ENCODE measurements at places on chromosomes 3 and 15.
A peak's percentile ranks its signal among the peaks of the same experiment; 100 is the strongest.

DNA sequence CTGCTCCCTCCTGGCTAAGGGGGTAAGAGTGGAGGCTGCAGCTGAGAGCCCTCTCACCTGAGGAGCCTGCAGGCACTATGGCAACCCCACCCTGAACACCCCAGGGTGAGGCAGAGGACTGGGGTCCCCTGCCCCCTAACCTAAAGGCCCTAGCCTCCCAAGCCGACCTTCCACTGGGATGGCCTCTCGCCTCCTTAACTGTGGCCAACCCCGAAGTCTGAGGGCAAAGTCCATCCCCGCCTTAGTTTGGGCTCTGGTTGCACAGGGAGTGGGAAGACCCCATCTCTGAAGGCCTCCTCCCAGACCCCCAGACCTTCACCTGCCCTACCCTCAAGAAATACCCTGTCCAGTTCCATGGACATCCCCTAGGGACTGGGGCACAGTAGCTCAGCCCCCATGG lies 100.6 kb upstream of the PRR23E start:
- no peak for DNase-seq

DNA sequence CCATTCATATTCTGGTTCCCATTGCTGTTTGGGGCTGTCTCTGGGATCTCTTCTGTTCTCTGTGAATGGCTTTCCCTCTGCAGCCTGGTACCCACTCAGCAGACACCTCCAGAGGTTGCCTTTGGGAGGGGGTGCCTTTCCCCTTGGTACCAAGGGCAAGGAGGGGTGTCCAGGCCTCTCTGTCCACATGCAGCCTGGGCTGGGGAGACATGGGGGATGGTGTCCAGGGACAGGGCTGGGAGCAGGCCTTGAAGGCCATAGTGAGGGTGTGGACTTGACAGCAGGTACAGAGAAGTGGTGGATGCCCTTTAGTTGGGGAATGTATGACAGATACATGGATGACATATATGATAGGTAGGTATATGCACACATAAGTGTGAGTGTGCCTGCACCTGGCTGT lies 83.7 kb downstream of the PLXNA1 start:
- DNase-seq, result no peak

GRCh38 chr15:70375586-70375985 lies 277.9 kb upstream of the TLE3 start:
- no peak for DNase-seq

DNA sequence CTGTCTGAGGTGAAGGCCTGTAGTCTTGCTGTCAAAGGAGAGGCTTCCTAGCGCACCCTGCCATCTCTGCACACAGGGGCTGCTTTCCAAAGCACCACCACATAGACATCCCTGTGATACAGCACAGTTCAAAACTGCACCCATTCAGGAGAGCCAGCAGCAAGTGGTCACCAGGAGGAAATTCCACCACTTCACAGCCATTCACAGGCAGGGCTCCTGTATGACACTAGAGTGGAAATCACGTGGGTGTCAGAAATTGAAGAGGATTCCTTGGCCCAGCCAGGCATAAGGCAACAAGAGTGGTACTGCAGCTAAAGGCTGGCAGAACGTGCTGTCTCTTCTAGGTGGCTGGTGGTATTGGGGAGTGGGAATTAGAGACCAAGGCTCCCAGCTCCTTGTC lies 102.8 kb downstream of the RFTN1 start:
- no peak for DNase-seq

DNA sequence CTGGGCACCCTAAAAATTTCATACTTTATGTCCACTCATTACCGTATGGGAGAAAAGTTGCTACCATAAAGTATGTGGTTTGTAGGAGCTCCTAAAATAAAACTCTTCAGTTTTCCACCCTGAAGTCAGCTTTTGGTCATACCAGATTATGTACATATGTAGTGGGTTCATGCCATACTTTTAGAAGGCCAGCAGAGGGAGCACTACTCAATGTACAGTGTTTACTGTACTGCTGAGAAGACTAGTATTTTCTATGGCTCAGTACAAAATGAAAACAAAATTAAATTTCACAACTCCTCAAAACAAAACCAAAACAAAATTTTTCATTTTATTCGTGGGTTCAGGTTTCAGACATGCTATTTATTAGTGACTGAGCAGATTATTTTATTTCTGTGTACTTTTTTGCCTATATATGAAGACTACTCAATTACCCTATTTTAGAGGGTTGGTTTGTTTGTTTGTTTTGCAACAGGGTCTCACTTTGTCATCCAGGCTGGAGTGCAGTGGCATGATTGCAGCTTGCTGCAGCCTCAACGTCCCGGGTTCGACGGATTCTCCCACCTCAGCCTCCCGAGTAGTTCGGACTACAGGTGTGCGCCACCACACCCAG lies 24.3 kb downstream of the NXPE3 start:
- DNase-seq, result peak; percentile 63

DNA sequence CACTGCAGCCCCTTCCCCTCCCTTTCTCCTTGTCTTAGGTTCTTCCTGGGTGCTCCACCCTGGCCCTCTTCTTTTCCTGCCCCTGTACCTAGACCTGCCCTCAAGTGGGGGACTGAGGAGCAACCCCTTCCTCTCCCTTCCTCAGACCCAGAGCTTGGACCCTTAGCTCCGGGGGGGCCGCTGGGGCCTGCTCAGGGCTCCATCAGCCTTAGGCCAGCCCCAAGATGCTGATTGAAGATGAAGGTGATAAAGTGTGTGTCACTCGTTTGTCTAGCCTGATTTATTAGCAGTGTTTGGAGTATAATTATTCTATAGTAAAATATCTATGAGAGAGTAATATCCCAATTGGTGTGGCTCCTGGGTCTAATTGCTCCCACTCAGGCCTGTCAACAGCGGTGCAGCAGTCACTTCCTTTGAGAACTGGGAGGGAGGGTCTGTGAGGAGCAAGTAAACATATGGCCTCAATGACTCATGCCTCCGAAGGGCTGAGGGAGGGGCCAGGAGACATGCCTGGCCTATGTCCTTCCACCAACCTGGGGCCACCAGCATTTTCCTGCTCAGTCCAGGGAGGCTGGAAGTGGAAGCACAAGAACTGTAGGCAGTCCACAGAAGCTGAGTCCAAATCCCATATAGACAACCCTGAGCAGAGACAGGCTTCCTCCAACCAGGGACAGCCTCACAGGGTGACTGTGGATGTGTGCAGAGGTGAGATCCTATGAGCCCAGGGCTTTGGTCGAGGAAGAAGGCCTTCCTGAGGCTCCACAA lies 123.2 kb downstream of the DNAJB8 start:
- no peak for DNase-seq

DNA sequence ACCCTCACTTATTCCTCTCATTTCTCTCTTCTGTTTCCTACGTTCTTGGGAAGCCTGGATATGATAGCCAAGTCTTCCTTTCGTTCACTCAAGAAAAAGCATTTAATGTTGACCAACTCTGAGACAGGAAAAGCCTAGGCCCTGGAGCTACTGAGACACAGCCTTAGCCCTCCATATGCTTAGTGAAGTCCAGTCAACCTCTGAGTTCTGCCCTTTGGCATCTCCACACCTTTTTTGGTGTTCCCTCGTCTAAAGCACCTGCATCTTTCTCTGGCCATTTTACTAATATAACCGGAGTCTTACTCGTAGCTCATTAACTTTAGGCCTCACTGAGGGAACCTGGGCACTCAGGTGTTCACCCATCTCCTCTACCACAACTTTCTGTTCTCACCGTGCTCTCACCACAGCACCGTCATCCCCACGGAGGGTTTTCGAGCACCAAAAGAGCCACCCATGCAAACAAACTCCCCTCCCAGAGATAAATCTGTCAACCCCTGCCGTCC lies 632 bp downstream of the MTHFS start:
- DNase-seq, result no peak
